Nephron progenitor cell (in vitro differentiated cells): ENCODE measurements at places on chromosomes 3 and 15.

DNA sequence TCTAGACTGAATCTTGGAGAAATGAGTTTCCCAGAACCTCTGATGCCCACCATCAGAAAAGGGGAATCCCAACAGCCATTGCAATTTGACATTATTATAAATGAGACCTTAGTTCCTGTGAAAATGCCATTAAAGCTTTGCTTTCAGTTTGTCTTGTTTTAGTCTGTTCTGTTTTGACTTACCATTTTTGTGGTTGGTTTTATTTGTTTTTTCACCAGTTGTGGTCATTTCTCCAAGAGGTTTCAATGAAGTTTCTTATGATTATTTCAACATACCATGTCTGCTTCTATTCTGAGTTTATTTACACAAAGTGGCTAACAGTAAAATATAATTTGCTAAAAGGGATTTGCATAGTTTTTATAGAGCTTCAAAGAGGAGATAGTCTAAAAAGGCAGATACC, 175.0 kb upstream of the MCTP2 start:
- no peak for DNase-seq

- DNase-seq = no peak
Measured at GRCh38 chr3:41581700-41582099, 380.2 kb downstream of the ULK4 start.

- DNase-seq = no peak
Measured at GRCh38 chr15:74185710-74186348, 12.3 kb downstream of the ISLR start.

GRCh38 chr3:71191031-71191482, 392.5 kb downstream of the FOXP1 start:
- no peak for DNase-seq

- peak; percentile 37 for DNase-seq
Measured at GRCh38 chr3:156291272-156292123, 171.1 kb downstream of the KCNAB1 start.

DNA sequence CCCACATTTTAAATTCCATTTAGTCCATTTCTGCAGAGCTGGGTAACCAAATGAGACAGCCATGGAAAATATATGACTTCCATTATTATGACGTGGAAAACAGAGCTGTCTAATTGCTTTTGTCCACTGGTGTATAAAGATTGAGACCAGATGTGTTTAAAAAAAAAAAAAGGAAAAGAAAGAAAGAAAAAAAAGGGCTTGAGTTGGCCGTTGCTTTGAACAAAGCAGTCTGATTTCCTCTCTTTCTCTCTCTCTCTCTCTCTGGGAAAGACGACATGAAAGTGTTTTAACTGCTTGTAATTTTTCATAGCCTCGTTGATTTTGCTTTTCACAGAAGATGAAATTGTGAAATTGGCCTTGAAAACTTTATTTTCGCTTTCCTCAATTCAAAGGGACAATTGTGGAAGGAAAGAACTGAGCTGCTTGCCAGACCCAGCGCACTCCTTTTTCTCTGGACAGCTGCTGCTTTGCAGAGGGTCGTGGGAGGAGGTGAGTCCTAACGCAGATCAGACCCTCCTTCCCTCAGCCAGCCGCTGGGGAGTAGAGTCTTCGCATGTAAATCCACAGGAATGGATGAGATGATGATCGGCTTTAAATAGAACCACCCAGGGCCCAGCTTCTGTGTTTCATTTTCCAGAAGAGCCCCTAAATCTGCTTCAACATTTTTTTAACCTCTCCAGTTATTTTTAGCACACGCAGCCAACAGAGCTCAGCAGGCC, 42.8 kb upstream of the UBE2E1 start:
- peak; percentile 27 for DNase-seq

GRCh38 chr3:84440291-84440690, 518.5 kb upstream of the CADM2 start:
- DNase-seq = peak; percentile 30

DNA sequence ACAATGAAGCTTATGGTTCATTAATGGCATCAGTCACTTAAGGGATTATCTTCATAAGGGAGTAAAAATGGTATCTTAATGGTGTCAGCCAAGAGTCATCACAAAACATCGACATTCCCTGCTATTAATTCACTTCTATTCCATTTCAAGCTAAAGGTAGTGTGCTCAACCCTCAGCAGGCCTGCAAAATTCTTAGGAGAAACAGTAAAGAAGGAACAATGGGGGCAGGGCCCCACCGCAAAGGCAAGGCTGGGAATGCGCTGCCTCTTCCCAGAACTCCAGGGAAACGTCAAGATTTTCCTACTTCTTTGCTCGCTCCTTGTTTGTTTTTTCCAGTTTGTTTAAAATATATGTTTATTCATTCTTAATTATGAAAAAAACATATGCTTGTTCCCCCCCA, 187.3 kb upstream of the TSC22D2 start:
- DNase-seq = no peak

GRCh38 chr15:94145046-94145445, 86.3 kb upstream of the MCTP2 start:
- no peak for DNase-seq

- DNase-seq = no peak
Measured at GRCh38 chr3:22632536-22632935, 570.6 kb upstream of the UBE2E2 start.

DNA sequence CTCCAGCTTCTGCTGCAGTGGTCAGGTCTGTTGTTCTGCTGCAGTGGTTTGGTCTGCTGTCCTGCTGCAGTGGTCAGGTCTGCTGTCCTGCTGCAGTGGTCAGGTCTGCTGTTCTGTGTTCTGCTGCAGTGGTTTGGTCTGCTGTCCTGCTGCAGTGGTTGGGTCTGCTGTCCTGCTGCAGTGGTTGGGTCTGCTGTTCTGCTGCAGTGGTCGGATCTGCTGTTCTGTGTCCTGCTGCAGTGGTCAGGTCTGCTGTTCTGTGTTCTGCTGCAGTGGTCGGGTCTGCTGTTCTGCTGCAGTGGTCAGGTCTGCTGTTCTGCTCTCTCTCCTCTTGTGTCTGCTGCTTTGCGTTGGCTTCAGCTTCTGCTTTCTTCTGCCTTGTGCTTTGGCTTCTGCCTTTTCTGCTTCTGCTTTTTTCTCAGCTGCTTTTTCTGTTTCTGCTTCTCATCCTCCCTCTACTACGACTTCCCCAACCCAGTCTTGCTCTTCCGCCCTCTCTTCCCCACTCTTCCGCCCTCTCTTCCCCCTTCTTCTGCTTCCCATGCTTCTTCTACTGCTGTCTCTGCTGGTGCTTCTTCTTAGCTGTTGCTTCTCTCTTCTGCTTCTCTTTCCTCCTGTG, 50.7 kb downstream of the FAM43A start:
- DNase-seq = no peak

GRCh38 chr3:51398595-51399310, 7.7 kb downstream of the RBM15B start:
- no peak for DNase-seq

GRCh38 chr15:40307421-40308211, at the start of gene PLCB2:
Gene PLCB2, minus strand, starts transcription at chr15:40307935. Its CDS starts 263 bp downstream, at chr15:40307672.
- DNase-seq = peak; percentile 61

DNA sequence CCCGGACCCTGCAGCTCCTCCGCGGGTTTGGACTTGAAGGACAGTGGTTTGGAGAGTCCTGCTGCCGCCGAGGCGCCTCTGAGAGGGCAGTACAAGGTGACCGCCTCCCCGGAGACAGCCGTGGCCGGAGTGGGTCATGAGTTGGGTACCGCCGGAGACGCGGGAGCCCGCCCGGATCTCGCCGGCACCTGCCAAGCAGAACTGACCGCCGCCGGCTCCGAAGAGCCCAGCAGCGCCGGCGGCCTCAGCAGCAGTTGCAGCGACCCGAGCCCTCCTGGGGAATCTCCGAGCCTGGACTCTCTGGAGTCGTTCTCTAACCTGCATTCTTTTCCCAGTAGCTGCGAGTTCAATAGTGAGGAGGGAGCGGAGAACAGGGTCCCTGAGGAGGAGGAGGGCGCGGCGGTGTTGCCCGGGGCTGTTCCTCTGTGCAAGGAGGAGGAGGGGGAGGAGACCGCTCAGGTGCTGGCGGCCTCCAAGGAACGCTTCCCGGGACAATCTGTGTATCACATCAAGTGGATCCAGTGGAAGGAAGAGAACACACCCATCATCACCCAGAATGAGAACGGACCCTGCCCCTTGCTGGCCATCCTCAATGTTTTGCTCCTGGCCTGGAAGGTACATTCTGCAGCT, 634 bp downstream of the MINDY2 start:
- DNase-seq = peak; percentile 56

DNA sequence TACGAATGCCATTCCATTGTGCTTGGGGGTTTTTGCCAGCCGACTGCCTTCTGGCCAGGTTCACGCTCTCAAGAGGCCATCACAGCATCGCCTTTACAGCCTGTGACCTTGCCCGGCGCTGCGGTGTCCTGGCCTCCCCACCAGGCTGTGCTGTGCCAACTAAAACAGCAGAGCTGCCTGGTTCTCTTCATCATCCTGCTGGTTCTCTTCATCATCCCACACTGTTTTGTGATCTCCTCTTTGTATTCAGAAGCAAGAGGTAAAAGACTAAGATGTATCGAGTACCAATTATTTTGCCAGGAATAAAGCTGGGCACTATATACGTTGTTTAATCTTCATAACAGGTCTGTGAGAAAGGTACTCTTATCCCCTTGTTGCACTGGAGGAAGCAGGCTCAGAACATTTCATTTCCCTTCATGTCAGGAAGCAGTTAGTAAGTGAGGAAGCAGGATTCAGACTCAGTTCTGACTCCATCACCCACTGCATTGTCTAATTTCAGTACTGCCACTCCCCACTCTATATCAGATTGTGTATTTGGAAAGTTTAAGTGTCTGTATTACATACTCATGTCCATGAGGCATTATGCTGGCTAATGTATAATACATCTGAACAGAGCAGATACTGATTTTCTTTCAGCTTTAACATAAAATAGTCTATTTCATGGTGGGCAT, 92.7 kb downstream of the LRRC28 start:
- peak; percentile 33 for DNase-seq

- DNase-seq = no peak
Measured at GRCh38 chr3:48565591-48566400, 2.2 kb upstream of the UCN2 start.

- peak; percentile 14 for DNase-seq
Measured at GRCh38 chr3:4355401-4356219, 52.4 kb downstream of the SETMAR start.

DNA sequence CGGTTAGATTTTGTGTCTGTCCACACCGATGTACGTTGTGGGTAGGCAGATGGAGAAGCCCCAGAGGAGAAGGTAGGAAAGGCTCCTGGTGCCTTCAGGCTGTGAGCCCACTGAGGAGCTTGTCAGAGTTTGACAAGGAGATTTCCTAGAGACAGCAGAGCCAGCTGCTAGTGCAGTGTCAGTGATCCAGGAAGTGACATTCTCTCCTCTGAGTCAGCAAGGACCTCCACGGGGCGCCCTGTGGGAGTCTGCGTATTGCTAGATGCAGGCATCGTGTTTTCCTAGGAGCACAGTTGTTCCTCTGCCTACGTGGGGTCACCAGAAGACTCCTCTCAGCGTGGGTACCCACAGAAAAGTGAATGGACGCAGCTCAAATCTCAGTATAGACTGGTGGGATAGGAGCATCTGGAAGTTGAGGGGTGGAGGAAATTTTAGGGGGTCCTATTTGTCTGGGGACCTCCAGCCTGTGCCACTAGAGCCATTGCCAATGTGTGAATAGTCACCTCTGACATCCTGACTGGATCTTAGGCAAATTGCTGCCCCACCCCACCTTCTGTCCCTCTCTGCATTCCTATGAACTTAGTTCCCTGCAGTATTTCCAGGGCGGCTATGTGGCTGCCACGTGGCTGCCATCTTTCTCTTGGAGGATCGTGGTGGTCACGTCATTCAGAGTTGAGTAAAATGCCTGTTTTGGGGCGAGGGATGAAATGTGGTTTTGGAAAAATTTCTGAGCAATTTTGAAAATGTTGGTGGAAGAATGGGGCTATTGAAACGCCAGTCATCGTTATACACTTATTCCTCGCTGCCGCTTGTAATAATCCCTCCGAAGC, 84.8 kb upstream of the KLHL25 start:
- DNase-seq = no peak

DNA sequence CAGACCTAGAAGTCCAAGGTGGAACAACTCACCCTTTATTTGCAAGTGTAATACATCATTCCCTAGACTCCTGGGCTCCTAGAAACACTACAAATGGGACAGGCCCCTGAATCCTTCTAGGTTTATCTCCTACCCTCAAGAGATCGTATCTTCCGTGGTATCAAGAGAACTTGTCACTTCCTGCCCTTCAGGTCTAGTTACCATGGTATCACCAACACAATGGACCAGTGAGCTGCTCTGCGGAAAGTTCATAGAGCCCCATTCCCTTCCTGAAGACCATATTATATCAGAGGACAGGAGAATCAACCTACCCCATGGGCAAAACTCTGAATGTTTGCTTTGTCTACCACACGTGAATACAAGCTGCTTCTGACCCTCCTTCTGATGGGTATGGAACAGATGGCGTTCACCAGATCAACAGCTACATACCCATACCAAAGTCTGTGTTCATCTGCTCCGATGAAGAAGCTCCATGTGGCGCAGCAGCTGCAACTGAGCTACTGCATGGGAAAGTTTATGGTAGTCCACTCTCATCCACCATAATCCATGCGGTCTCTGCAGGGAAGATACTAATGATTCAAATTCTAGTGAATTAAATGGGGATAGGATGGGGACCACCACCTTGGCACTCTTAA, 84.6 kb upstream of the KLF13 start:
- DNase-seq = no peak

- no peak for DNase-seq
Measured at GRCh38 chr3:45950686-45951600, 7.7 kb downstream of the CXCR6 start.

DNA sequence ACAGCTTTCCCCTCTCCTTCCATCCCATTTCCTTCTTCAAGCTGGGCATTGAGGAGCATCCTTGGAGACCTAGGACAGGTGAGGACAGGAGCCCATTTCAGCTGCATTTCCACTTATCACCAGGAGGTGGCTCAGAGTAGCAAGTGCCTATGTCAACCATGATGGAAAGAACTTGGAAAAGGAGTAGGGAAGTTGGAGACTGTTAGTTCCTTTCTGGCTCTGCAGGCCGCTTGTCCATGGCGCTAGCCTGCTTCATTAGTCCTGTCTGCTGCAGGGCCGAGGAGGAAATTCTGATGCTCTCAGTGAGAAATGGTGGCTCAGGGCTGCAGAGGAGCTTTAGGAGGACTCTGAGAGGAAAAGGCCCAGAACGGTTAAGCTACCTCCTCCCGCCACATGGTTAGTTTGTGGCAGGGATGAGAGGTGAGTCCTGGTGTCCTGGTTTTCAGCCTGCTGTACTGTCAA, 7.0 kb upstream of the CD276 start:
- peak; percentile 60 for DNase-seq

GRCh38 chr15:63759752-63760151, 74.0 kb downstream of the HERC1 start:
- no peak for DNase-seq

DNA sequence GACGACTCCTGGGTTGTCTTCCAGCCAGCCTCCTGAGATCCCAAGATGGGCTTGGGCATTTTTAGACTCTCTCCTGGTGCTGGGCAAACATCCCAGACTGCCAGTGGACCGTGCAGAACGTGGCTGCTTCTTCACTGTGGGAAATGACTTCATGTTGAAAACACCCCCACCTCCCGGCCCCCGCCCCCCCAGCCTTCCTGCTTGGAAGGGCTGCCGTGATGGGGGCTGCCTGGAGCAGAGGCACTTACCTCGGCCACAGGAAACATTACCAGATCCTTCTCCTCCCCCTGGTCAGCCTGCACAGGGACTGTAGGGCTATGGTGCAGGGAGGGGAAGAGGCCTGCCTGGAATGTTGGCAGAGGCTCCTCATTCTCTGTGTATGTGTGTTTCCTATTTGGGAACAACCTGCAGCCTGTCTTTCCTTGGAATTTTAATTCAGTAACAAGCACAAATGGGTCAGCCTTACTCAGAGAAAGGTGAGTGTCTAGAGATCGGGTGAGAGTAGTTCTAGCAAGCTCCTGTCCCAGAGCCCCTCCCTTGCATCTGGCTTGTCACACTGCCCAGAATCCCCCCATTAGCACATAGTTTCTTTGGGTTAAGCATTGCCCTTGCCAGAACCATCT, 90.8 kb downstream of the ANP32A start:
- no peak for DNase-seq
